ENCODE measurements at places on chromosomes 3 and 15.

DNA sequence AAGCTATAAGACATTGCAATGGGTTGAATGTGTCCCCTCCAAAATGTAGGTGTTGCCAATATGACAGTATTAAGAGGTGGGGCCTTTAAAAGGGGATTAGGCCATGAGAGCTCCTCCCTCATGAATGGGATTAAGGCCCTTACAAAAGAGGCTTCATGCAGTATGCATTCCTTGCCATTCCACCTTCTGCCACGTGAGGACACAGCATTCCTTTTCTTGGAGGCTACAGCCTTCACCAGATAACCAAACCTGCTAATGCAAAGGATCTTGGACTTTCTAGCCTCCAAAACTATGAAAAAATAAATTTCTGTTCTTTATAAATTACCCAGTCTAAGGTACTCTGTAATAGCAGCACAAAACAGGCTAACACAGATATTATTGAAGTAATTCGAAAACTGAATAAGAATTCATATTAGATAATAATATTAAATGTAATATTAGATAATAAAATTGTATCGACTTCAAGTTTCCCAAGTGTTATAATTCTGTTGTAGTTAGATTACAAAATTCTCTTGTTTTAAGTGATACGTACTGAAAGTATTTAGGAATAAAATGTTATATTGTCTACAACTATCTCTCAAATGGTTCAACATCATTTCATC, 29.4 kb upstream of the ATP8B4 start:
- no peak overlapping the region for H3K4me3 ChIP-seq
- peaks cover 16% of the 10 kb centered on the region for H3K4me1 ChIP-seq
- H3K27ac ChIP-seq, result no peak overlapping the region
- no peak for DNase-seq
- H3K27me3 ChIP-seq, result no peaks in the 10 kb centered on the region

DNA sequence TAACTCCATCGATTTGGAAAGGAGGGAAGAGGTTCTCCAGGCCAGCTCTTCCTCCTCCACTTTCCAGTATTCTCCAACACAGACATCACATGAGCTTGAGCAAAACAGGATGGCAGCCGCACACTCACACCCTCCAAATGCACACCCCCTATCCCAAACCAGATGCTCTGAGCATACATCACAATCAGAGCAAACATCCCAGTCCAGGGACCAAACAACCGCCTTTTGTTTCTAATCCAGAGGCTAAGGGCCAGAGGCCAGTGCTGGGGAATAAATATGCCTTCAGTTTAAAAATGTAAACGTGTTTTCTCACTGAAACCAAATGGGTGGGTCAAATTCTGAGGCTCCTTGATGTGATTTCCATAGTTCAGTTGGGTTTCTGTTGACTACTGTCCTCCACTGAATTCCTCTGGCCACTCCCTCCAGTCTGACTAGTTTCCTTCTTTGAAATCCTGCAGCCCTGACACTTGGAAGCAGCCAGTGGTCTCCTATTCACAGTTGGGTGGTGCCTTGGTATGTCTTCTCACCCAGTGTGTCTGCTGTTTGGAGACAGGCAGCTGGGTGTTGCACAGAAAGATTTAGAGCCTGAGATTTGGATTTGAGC, 19.2 kb upstream of the MFGE8 start:
- DNase-seq, result no peak
- H3K27ac ChIP-seq, result no peak overlapping the region
- H3K4me1 ChIP-seq, result no peaks in the 10 kb centered on the region
- H3K27me3 ChIP-seq, result peaks cover 23% of the 10 kb centered on the region

DNA sequence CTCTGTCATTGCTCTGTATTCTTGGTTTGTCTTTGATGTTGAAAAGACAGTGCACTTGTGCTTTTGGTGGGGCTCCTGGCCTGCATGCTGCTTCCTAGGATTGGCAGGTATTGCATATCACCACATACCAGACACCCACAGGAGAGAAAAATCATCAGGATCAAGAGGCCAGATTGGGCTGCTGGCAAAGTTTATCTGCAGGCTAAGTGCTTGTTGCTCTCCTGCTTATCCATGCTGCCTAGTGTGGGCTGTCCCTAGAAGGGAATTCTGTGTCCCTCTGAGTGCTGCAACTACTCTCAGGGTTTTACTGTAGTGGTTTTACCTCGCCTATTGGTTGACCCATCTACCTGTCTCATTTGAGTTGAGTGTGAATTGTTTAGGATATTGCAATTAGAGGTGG, 833 bp upstream of the SLC22A13 start:
- H3K4me1 ChIP-seq, result peaks cover 26% of the 10 kb centered on the region
- no peak overlapping the region for H3K4me3 ChIP-seq
- no peak for DNase-seq
- no peak overlapping the region for H3K27ac ChIP-seq
- no peaks in the 10 kb centered on the region for H3K27me3 ChIP-seq
- H3K36me3 ChIP-seq, result peaks cover 11% of the 10 kb centered on the region

DNA sequence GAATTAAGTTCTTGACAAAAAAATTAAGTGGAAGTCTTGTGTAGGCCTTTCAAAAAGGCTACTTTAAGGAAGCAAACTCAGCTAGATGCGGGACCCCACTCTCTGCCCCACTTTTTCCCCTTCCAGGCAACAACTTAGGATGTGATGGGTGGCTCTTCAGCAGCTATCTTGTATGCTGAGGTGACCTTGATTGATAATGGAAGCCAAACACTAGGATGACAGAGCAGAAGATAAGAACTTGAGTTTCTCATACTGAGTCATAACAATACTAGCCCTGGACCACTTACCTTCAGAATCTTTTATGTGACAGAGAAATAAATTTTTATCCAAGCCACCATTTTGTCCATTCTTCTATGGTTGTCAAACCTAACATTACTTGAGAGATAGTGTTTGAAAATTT, 16.1 kb downstream of the PDCD10 start:
- peaks cover 55% of the 10 kb centered on the region for H3K4me1 ChIP-seq
- DNase-seq, result no peak
- peaks cover 66% of the 10 kb centered on the region for H3K36me3 ChIP-seq
- no peaks in the 10 kb centered on the region for H3K27me3 ChIP-seq
- H3K4me3 ChIP-seq, result no peak overlapping the region

- H3K36me3 ChIP-seq, result no peaks in the 10 kb centered on the region
- no peaks in the 10 kb centered on the region for H3K4me1 ChIP-seq
- H3K4me3 ChIP-seq, result no peak overlapping the region
- no peak for DNase-seq
Observed at GRCh38 chr15:82014989-82015388, 30.8 kb downstream of the MEX3B start.

DNA sequence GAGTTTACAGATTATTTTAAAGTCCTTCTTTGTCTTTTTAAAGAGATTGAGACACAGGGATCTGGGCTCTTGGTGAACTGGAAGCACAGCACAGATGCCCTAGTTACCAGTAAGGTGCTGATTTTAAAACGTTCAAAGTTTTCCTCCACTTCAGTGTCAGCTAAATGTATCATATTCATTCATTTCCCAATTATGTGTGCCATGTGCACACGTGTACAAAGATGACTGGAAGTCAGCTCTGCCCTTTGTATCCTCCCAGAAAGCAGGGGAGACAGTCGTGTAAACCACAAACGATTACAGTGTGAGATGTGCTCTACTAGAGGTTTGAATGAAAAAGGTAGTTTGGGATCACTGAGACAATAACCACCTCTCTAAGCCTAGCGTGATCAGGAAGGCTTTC, 730 bp downstream of the ZKSCAN7 start:
- peak overlapping the region; percentile 94 for H3K27ac ChIP-seq
- H3K27me3 ChIP-seq, result peaks cover 9% of the 10 kb centered on the region
- H3K4me1 ChIP-seq, result peaks cover 22% of the 10 kb centered on the region
- H3K36me3 ChIP-seq, result peaks cover 38% of the 10 kb centered on the region

- H3K27ac ChIP-seq, result peak overlapping the region; percentile 10
- peaks cover 27% of the 10 kb centered on the region for H3K4me1 ChIP-seq
- peaks cover 39% of the 10 kb centered on the region for H3K27me3 ChIP-seq
- H3K36me3 ChIP-seq, result no peaks in the 10 kb centered on the region
- DNase-seq, result no peak
Observed at GRCh38 chr15:82551646-82552247, 11.5 kb upstream of the RPS17 start.

DNA sequence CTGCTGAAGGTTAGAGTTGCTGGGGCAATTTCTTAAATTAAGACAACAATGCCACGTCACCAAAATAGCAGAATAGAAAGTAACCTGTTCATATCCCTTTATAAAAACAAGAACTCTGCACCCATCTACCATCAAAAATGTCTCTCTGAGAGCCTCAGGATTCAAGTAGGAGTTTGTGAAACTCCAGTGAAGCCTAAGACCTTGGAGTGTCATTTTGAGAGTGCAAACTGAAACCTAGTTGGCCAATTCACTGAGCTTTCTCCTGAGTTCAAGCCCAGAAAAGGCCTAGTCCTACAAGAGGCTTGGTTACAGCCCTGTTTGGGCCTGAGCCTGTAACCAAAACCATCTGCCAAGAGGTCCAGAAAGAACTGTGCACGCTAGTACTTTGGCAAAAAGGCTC, 335.1 kb downstream of the EFHB start:
- no peak overlapping the region for H3K4me3 ChIP-seq
- H3K27me3 ChIP-seq, result no peaks in the 10 kb centered on the region
- DNase-seq, result peak; percentile 32

DNA sequence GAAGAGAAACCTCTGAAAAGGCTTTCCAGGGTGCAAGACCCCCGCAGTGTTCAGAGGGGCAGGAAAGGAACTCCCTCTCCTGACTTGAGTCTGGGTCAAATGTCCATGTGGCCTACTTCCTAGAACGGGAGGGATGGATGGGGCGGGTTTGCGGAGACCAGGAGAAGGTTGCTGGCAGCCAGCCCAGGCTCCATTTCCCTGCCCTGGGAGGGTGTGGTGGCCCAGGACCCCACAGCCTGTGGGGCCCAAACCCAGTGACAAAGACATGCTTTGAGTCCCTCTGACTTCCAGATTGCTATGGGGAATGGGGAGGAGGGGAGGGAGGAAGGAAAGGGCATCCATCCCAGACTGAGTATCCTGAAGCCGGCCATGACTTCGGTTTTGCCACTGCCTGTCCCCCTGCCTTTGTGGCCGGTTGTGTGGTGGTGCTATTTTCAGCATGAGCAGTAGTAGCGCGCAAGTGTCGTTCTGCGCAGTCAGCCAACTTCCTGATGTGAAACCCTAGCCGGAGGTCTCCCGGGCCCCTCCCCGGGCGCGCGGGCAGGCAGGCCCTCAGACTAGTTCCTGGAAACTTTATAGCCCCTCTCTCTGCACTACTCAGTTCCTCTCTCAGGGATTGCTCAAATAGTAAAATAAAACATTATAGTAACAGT, 24.4 kb downstream of the MAGEF1 start:
- peak overlapping the region; percentile 77 for H3K27ac ChIP-seq
- H3K27me3 ChIP-seq, result no peaks in the 10 kb centered on the region
- peaks cover 36% of the 10 kb centered on the region for H3K4me1 ChIP-seq
- no peaks in the 10 kb centered on the region for H3K36me3 ChIP-seq
- peak overlapping the region; percentile 41 for H3K4me3 ChIP-seq

DNA sequence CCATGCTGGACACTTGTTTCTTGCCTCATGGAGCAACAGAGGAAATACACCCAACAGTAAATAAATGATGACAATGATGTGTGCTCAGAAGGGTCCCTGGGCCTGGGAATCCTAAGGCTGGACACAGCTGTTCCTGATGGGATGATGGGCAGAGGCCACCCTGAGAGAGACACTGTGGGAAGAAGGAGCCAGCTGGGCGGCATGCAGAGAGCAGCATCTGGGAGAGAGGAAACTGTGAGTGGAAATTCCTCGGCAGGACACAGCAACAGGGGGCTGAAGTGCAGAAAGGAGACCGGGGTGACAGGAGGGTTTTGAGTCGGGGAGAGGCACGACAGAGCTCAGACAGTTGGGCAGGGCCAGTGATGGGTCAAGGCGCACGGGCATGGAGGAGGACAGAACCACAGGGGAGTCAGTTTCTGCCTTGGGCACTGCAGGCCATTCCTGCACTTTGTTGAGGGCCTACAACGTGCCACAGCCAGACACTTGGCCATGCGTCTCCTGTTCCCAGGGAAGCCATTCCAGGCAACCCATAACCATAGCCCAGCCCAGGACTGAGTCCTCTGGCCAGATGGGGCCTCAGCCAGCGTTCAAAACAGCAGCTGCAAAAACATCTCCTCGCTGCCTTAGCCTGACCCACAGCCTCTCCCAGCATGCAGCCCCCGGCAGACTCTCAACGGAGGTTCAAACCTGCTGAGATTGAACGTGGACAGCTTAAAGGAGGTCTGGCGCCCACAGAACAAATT, 36.7 kb upstream of the SLC6A1 start:
- H3K27ac ChIP-seq, result no peak overlapping the region
- H3K36me3 ChIP-seq, result no peaks in the 10 kb centered on the region
- no peak for DNase-seq
- peaks cover 21% of the 10 kb centered on the region for H3K27me3 ChIP-seq
- H3K4me1 ChIP-seq, result no peaks in the 10 kb centered on the region

- peaks cover 20% of the 10 kb centered on the region for H3K27me3 ChIP-seq
- no peak overlapping the region for H3K4me3 ChIP-seq
- no peaks in the 10 kb centered on the region for H3K36me3 ChIP-seq
- DNase-seq, result no peak
- no peak overlapping the region for H3K27ac ChIP-seq
Observed at GRCh38 chr15:101808201-101808600, 3.8 kb upstream of the OR4F15 start.

GRCh38 chr15:77085297-77085696, 14.4 kb upstream of the TSPAN3 start:
- no peak overlapping the region for H3K4me3 ChIP-seq
- H3K27ac ChIP-seq, result peak overlapping the region; percentile 65
- H3K36me3 ChIP-seq, result no peaks in the 10 kb centered on the region
- peaks cover 56% of the 10 kb centered on the region for H3K4me1 ChIP-seq
- DNase-seq, result no peak

DNA sequence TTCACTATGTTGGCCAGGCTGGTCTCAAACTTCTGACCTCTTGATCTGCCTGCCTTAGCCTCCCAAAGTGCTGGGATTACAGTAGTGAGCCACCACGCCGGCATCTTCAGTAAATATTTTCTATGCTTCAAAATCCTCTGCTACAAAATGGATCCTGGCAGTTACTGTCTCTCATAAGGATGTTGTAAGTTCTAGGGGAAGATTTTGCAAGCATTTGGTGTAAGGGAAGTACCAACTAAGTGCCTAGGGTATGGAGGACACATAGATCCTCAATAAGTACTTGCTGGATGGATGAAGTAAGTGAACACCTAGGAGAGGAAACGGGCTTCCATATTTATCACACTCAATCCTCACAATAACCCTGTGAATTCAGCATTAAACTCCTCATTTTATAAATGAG, 6.6 kb downstream of the TM4SF4 start:
- no peaks in the 10 kb centered on the region for H3K4me1 ChIP-seq
- no peaks in the 10 kb centered on the region for H3K36me3 ChIP-seq
- peaks cover 6% of the 10 kb centered on the region for H3K27me3 ChIP-seq

- DNase-seq, result no peak
- H3K4me1 ChIP-seq, result peaks cover 24% of the 10 kb centered on the region
- no peaks in the 10 kb centered on the region for H3K27me3 ChIP-seq
- peak overlapping the region; percentile 39 for H3K4me3 ChIP-seq
- no peak overlapping the region for H3K27ac ChIP-seq
Observed at GRCh38 chr3:193594946-193595689, 2.1 kb downstream of the OPA1 start.
